ENCODE measurements at places on chromosomes 16 and 17.

DNA sequence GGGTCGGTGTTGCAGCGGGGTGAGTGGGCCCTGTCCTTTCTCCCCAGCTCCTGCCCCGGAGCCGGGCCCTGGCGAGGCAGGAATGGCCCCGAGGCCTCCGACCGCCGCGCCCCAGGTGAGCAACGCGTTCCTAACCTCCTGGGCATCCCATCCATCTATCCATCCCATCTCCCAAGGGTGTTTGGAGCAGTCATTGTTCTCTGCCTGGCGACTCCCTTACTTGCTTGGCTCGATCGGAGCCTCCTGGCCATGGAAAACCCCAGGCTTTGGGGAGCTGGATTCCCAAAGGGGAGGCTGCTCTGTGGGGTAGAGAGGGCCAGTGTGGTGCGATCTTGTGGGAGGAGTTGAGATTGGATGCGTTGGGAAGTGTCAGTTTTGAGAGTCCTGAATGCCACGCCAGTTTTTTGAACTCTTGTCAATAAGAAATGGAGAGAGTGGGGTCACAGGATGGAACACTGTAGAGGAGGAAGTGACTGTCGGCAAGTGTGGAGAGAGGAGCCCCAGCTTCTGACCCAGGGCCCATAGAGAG lies 684 bp downstream of the ZFP90 start:
- no peak for DNase-seq

DNA sequence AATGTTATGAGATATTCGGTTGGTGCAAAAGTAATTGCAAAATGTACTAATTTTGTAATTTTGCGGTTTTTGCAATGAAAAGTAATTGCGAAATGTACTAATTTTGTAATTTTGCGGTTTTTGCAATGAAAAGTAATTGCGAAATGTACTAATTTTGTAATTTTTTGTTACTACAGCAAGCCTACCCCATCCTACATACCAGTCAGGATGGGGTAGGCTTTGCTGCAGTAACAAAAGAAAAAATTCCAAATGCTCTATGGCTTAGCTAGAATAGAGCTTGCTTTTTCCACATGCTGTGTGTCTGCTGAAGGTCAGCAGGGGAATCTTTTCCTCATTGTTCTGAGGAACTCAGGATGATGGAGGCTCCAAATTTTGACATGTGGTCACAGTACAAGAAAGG lies 83.3 kb upstream of the GPRC5B start:
- DNase-seq, result no peak

DNA sequence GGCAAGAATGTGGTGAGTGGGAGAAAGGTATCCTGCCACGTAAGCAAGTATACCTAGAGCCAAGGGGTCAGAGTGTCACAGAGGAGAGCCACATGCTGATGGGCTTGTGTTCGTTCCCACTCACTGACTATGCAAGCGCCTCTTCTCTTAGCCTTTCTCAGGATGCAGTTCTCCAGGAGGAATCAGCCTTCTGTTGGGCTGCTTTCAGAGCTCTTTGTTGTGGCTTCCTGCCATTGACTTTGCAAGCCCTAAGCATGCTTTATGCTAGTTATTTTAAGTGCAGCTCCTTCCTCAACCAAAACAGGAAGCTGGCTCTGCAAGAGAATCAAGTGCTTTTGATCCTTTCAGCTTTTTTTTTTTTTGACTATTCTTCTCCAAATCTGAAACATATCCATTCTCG lies 66.6 kb downstream of the SIAH1 start:
- DNase-seq, result peak; percentile 66

DNA sequence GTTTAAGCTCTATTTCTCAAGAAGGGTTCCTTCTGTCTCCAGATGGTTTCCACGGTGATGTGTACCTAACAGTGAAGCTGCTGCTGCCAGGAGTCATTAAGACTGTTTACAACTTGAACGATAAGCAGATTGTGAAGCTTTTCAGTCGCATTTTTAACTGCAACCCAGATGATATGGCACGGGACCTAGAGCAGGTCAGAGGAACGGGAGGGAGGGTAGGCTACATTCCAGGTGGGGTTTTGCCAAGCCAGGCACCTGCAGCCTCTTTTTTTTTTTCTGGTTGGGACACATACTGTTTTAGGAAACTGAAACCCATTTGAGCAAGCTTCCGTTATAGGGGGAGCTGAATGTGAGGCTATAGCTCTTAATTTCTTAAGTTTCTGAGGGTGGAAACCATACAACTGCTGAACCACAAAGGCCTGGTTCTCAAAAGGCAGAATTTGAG lies 10.6 kb downstream of the LIG3 start:
- no peak for DNase-seq

DNA sequence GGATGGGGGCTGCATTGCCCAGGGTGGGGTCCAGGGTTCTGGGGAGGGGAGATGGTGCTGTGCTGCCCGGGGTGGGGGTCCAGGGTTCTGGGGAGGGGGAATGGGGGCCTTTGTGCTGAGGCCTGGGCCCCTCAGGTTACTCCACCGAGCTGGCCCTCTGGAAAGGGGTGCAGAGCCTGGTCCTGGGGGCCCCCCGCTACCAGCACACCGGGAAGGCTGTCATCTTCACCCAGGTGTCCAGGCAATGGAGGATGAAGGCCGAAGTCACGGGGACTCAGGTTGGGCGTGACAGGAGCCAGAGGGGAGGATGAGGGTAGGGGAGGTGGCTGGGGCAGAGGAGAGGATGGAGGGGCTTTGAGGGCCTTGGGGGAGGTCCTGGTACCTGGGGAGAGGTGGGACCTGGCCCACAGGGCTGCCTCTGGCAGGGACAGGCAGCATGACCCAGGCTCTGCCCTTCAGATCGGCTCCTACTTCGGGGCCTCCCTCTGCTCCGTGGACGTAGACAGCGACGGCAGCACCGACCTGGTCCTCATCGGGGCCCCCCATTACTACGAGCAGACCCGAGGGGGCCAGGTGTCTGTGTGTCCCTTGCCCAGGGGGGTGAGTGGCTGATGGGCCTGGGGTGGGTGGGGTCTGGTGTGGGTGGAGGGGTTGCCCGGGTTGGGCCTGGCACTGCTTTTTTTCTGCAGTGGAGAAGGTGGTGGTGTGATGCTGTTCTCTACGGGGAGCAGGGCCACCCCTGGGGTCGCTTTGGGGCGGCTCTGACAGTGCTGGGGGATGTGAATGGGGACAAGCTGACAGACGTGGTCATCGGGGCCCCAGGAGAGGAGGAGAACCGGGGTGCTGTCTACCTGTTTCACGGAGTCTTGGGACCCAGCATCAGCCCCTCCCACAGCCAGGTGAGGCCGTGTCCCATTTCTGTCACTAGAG lies 7.8 kb downstream of the ITGAX start:
- DNase-seq, result no peak

DNA sequence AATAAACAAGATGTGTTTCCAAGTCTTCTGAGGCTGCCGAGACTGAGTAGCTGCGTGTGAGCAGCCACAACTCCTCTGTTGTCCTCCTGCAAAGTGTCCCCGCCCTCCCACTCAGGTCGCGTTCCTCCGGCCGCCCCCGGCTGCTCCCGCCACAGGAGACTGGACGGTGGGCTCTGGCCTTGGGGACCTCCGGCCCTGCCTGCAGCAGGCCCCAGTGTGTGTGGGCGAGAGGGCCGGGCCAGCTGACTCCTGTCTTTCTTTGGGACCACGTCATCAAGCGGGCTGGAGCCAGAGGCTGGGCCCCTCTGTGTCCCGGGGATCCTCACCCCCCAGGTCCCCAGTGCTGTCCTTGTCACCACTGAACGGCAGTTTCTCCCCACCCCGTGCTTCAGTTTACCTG lies 175.3 kb downstream of the NPIPB11 start:
- no peak for DNase-seq

GRCh38 chr17:496761-497160 lies 144.2 kb upstream of the RPH3AL start:
- DNase-seq, result no peak

GRCh38 chr17:82021107-82021899 lies 1.4 kb downstream of the CENPX start:
- peak; percentile 85 for DNase-seq

- no peak for DNase-seq
These were observed 362.8 kb downstream of the PMP22 start for GRCh38 chr17:14902297-14902696.

DNA sequence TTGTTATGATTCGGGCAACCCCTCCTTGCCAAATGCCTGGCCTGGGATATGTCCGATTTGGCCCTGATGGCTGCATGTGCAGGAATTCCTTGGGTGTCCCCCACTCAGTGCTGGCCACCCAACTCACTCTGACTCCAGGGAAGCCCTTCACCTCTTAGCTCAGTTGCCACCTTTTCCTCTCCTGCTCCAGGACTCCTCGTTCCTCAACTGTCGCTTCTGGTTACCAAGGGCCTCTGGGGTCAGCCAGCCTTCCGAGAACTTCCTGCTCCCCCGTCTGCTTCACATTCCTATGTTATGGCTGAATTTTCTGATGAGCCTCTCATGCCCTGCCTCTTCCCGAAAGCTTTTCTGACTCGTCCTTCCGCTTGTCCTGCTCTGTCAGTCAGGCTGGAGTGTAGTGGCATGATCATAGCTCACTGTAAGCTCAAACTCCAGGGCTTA lies 63.5 kb downstream of the SPACA3 start:
- DNase-seq, result peak; percentile 42

DNA sequence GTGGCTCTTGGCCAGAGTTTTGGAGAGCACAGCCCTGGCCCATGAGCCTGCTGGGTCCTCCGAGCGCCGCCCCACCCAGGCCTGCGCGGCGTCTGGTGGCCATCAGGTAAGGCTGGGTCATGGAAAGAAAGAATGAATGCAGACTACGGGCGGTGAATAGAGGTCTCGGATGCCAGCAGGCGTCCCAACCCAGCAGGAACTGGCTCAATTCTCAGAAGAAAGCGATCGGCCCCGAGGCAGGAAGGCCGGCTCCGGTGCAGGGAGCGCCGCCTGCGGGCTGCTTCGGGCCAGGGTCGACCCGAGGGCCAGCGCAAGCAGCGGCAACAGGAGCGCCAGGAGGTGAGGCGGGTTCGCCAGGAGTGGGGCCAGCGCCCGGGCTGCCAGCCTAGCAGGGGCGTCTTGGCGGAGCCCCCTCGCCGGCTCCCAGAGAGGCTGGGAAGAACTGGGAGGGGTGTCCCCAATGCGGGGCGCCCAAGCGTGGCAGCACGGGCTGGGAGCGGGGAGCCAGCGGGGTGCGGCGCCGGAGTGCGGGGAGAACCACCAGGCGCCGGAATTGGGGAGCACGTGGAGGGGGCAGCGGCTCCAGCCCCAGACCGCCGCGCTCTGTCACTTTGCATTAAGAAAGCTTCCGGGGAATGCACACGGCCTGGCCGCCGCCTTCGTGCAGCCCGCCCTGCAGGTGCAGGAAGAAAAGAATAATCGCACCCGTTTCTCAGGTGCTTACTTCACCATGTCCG lies 7.1 kb upstream of the TMC5 start:
- peak; percentile 91 for DNase-seq

GRCh38 chr17:5544115-5544514 lies 40.2 kb downstream of the NLRP1 start:
- DNase-seq, result no peak

GRCh38 chr16:26992666-26993349 lies 73.9 kb upstream of the C16orf82 start:
- peak; percentile 49 for DNase-seq

GRCh38 chr17:82126556-82127314 lies 28.7 kb upstream of the FASN start:
- DNase-seq, result no peak

DNA sequence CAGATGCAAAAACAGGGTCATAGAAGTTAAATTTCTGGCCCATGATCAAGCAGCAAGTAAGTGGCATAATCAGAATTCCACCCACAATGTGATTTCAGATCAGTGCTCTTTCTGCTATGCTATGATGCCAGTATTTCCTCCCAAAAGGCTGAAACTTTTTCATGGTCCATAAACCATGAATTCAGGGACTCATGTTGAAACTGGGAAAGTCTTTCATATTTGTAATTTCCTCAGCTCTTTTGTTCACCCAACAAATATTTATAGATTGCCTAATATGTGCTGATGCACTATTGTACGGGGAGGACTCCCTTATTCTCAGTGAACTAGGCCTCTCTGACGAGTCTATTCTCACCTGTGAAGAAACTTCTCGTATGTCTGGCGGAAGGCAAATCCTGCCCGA lies 156.3 kb downstream of the MYO1D start:
- DNase-seq, result no peak

DNA sequence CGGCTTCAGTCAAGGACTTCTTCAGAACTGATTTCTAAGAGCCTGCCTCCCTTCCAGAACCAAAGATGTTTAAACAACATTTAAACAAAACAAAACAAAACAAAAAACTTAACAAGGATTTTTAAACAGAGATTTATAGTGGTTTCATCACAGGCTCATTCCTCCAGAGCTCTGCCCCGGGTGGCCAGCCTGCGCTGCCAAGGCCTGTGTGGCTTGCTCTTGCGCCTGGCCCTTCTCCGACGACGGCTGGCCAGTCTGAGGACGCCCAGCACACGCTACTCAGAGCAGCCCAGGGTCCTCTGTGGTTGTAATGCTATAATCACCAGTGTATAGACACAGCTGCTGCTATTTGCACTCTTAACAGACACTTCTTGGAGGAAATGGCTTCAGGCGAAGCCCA lies 307.2 kb upstream of the MYOCD start:
- DNase-seq, result no peak

- peak; percentile 90 for DNase-seq
These were observed at the start of gene HES7 for GRCh38 chr17:8123695-8124349. TSS of gene HES7 (minus strand) at chr17:8124106. CDS start at chr17:8124084, 22 bp downstream.

Data from endodermal cell (in vitro differentiated cells).